ENCODE measurements at places on chromosomes 7 and 10.

GRCh38 chr7:29135846-29136245 is 10.5 kb downstream of the CPVL start:
- DNase-seq: no peak

- no peak for DNase-seq
Observed at GRCh38 chr10:121919666-121920065, 8.2 kb downstream of the ATE1 start.

- no peak for DNase-seq
Observed at GRCh38 chr7:99831595-99831994, 3.8 kb downstream of the CYP3A43 start.

DNA sequence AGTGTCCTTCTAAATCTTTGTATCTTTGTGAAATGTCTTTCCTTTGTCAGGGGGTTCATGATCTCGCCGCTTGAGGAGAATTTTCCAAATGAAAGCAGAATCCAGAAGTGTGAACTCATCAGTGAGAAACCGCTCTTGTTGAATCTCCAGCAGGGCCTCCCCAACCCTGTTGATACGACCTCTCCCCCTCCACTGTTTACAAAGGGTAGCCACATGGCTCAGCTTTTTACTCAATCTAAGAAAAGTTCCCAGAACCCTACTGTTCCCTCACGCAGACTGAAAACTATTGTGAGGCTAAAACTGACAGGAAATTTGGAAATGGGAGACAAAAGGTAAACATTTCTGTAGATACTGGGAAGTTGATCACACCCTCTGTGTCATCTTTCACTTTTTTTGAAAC is 73.9 kb downstream of the SEMA3C start:
- no peak for DNase-seq
